Urinary bladder (tissue), 4 donors: ENCODE measurements at places on chromosomes 3 and 15. TPM values are rescaled to one million over a fixed set of nuclear protein-coding genes. Genes with fewer than 3 reads are reported as not detected.

The UROC1 gene
- total RNA-seq, result not detected

The DNAH12 gene
- 0.37 TPM for total RNA-seq

GRCh38 chr3:97942801-97943546 lies 29.3 kb downstream of the RIOX2 start:
- no peak for DNase-seq

DNA sequence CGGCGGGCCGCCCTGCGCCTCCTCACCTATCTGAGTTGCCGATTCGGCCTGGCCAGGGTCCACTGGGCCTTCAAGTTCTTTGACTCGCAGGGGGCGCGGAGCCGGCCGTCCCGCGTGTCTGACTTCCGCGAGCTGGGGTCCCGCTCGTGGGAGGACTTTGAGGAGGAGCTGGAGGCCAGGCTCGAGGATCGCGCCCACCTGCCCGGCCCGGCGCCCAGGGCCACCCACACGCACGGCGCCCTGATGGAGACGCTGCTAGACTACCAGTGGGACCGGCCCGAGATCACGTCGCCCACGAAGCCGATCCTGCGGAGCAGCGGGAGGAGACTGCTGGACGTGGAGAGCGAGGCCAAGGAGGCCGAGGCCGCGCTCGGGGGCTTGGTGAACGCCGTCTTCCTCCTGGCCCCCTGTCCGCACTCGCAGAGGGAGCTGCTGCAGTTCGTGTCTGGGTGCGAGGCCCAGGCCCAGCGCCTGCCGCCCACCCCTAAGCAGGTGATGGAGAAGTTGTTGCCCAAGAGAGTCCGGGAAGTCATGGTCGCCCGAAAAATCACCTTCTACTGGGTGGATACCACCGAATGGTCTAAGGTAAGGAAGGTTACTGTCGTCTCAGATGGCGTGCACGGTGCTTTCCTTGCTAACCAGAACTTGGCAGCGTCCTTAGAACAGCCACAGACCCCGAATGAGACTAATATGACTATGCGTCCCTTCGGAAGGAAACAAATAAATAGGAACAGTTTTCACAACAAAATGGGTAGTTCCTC lies 567 bp downstream of the TICRR start:
- DNase-seq, result no peak

DNA sequence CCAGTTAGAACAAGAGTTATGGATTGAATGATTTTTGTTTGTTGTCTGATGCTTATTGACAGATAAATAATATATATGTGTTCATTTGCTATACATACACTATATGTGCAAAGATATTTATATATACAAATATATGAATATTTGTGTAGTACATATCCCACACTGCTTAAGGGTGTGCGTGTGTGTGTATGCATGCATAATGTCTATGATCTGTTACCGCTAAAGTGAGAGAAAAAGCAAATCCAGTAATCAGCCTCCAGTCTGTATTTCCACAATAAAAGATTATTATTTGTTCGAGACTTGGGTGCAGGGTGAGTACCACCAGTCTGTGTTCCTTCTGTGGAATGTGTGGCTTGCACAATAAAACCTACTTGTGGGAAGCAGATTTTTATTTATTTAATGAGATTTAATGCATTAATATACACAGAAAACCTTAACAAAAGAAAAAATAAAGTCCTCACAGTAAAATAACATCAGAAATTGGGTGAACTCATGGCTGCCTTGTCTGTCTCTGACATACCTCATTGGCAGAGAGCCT lies 366.0 kb upstream of the TBL1XR1 start:
- DNase-seq, result no peak

GRCh38 chr3:84961011-84961410 lies 2.2 kb downstream of the CADM2 start:
- DNase-seq, result no peak

DNA sequence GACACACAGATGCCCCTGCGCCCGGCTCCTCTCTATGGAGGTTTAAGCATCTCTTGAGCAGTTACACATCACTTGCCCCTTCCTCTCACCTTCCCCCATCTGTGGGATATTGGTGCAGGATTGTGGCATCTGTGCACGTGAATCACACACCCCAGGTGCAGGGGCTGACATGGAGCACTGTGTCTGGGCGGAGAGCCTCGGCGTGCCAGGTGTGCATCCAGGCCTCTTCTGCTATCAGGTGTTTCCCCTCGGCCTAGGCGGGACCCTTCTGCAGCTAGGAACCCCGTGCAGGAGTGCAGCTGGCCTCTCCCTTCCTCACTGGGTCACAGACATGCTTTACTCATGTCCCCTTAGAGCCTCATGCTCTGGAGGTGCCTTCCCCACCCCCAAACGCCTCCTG lies 33.4 kb upstream of the MUC13 start:
- DNase-seq, result no peak

DNA sequence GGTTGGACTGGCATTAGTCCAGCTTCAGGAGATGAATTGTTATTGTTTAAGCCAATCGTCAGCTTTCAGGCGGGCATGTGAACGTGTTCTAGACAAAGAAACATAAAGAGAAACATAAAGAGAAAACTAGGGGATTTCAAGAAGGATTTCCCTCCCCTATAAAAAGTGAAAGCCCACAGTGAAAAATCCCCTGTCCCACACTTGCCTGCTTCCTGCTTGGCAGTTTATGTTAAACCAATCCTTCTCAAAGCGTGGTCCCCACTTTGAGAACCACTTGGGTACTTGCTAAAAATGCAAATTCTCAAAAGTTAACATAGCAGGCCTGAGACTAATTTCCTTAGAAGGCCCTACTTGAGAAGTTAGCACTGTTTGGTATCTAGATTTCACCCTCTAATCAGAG lies 293.0 kb upstream of the SOX14 start:
- no peak for DNase-seq

GRCh38 chr3:115975353-115975752 lies 352.0 kb downstream of the GAP43 start:
- DNase-seq, result no peak

GRCh38 chr3:143476965-143477640 lies 357.5 kb downstream of the CHST2 start:
- DNase-seq, result no peak
